ENCODE measurements at places on chromosomes 16 and 17.

GRCh38 chr17:82239926-82240505, 11.2 kb downstream of the SLC16A3 start:
- no peak for DNase-seq

GRCh38 chr17:17771498-17772201, 65.1 kb downstream of the SREBF1 start:
- no peak for DNase-seq

DNA sequence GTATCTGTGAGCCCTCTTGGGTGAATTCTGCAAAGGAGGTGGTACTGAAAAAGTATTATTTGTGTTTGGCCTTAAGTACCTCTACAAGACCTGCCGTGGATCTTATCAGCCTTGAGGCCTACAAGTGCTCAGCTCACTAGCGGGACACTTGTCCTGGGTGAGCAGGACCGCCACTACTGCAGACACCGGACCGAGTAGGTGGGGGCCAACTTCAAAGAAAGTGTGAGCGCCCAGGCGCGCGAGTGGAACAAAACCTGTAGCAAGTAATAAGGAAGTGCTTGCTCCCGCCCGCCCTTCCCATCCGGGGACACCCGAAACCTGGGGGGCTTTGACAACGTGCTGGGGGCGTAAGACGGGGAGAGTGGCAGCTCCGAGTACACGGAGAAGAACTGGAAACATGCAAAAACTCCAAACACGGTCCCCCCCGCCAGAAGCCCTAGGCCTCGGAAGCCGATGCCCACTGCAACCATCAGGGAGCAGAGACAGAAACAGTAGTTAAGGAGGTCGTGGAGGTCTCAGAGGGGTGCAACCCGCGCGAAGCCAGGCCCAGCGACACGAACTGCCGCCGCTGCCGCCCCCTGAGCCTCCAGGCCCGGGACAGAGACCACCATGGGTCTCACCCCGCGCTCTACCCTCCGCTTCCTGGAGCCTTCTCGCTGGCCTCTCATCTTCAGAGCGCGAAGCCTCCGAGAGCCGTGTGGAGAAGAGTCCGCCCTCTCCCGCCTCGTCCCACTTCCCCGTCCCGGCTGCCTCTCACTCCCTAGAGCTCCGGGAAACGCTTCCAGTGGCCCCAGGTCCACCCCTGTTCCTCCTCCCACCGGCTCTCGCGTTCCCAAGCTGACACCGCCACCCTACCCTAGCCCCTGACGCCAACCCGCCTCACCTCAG, 537 bp downstream of the CNOT1 start:
- no peak for DNase-seq

- no peak for DNase-seq
These were observed 12.0 kb downstream of the FAM83G start for GRCh38 chr17:18992454-18993130.

- no peak for DNase-seq
These were observed 14.2 kb downstream of the GALK1 start for GRCh38 chr17:75750661-75751423.

- DNase-seq, result peak; percentile 59
These were observed 80.1 kb downstream of the DNAH17 start for GRCh38 chr17:78497115-78497540.

- DNase-seq, result peak; percentile 86
These were observed 252.3 kb downstream of the SNX29 start for GRCh38 chr16:12228602-12229499.

DNA sequence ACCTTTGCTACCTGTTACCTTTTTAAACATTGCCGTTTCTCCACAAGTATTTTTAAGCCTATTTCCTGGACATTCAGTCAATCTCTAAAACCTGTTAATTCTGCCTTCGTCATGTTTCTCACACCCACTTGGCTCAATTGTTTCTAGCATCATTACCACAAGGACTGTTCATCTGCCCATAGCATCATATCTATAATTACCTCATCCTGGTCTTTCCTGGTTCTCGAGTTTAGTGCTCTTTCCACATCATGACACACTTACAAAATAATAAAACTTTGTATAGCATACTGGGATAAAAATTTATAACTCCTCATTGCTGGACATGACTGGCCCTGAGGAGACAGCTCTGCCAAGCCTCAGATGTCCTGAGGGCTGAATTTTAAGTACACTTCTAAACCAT, 104.8 kb downstream of the CYB561 start:
- no peak for DNase-seq

DNA sequence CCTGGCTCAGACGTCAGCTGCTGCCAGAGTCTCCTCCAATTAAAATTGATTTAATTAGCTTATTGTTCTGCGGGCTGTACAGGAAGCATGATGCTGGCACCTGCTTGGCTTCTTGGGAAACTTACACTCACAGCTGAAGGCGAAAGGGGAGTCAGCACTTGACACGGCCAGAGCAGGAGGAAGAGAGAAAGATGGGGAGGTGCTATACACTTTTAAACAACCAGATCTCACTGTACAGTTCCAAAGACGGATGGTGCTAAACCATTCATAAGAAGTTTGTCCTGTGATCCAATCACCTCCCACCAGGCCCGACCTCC, 1.4 kb upstream of the PRDM7 start:
- no peak for DNase-seq

GRCh38 chr16:50261707-50262235, 4.6 kb upstream of the ADCY7 start:
- no peak for DNase-seq

Measured in fibroblast of gingiva (primary cell).